ENCODE measurements at places on chromosomes 5 and 9.
A peak's percentile ranks its signal among the peaks of the same experiment; 100 is the strongest.

DNA sequence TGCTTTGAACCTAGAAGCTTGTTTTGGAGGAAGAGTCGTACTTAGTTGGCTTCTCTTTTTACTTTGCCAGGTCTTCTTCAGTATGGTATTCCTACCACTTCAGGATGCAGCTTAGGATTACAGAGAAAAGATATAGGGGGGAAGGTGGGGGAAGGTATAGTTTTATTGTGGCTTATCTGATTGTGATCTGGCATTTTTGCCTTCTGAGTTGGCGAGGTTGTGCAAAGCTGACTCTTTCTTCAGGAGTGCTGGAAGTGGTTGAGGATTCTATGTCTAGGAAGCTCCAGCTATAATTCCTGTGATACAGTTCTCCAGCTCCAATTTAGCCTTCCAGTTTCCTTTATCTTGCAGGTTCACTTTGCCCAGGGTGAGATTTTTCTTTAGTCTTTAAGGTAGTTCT is 7.0 kb downstream of the CDC42SE2 start:
- no peak for DNase-seq

DNA sequence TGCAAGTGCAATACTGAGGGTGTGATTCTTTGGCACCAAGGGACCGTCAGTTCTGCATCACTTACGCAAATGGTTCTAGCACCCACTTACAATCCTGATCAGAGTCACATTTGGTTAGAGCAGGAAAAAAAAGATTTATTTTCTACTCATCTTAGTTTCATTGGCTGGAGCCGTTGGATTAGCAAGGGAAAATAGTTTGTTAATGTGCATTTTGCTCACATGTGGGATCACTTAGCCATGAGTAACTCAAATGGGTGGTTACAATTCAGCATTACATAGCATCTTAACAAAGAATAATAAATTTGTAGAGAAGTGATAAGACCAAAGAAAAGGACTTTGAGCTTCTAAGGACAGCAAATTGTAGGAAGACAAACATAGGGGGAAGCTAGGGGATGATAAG is 216.9 kb downstream of the AUH start:
- peak; percentile 79 for DNase-seq

DNA sequence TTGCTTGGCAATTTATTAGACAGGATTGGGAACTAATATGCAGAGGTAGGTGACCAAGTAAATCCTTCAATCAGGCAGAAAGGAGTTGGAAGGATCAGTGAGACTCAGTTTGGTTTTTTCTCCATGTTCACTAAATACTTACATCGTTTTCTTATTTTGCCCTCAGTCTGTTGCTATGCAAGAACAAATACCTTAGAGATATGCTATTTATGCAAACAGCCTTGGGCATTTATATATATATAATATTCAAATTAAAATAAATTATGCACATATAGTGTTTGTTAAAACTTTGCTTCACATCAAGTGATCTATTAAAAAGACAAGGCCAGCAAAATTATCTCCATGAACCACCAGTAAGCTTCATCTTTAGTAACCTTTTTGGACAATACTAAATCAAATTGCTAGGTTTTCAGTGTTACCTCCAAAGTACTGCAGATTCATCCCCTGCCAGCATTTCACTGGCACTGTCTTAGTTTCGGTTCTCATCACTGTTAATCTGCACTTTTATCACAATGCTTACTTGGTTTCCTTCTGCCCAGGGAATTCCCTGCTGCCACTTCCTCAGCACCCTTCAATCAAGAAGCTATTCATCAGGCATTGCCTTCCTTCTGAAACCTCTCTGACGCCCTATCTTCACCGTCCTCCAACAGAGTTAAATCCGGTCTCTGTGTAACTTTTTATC is 26.0 kb upstream of the LIFR start:
- DNase-seq, result no peak

DNA sequence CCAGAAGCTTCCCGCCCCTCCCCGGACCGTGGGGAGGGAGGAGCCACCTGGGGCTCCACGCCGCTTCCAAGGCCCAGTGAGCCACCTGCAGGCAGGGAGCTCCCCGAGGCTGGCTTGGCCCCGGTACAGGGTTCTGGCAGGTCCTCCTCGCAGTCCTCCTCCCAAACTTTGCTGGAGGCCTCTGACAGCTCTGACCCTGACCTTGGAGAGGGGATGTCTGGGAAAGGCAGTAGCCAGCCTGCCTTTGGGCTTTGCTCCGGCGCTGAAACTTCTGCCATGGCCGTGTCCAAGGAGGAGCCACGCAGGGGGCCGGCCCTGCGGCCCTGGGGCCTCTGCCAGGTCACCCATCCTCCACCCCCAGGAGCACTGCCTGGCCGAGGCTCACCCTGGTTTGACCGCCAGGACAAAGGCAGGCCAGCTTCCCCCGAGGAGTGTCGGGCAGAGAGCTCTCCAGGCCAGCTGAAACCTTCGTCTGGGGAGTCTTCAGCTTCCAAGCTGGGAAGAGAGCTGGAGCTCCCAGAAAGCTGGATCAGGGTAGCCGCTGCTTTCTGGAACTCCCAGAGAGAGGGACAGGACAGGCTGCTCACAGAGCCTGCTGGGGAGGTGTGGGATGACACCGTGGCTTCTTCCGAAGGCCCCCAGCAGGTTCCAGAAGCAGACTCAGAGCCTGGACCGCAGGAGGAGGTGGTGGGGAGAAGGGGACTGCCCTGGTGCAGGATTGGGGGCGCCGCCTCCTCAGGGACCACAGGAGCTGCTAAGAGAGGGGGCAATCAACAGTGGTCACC is 9.0 kb upstream of the QSOX2 start:
- no peak for DNase-seq

DNA sequence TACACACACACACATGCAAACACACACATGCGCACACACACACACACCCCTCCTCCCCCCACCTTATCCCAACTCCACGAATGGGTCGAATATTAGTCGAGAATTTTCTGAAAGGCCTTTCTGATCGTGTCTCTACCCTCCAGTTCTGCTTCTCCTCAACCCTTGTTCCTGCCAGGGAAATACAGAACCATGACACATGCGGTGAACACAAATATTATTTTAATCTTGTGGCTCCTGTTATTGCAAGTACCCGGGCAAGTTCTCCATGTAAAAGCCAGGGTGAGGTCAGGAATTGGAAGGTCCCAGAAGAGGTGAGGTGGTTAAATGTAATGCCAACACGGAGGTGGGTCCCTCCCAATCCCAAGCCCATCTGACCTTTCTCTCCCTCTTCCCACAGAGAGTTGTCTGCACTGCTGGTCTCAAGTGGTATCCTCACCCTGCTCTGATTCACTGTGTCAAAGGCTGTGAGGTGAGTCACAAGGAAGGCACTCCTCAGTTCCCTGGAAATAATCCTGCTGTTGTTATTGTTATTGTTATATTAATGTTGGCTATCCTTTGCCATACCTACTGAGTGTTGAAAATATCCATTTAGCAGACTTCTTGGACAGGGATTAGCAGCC is 223.7 kb downstream of the PAPPA start:
- no peak for DNase-seq

- DNase-seq, result peak; percentile 5
These were observed 36.3 kb downstream of the VCP start for GRCh38 chr9:35035851-35036701.

DNA sequence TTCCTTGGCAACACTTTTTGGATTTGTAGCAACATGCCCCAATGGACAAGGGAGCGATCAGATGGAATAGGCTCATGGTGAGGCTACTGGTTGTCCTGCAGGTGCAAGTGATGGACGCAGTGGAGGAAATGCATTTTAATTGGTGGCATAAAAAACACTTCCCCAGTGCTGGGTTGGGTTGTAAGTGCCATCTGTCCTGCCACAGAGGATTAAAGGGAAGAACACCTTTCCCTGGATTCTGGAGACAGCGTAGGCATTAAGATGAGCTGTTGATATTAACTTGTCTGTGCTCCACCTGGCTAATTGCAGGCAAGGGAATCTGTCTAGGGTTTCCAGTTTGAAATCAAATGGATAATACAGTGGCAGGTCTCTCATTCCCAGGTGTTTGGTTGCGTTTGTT is 173.4 kb downstream of the ZNF462 start:
- DNase-seq, result no peak

DNA sequence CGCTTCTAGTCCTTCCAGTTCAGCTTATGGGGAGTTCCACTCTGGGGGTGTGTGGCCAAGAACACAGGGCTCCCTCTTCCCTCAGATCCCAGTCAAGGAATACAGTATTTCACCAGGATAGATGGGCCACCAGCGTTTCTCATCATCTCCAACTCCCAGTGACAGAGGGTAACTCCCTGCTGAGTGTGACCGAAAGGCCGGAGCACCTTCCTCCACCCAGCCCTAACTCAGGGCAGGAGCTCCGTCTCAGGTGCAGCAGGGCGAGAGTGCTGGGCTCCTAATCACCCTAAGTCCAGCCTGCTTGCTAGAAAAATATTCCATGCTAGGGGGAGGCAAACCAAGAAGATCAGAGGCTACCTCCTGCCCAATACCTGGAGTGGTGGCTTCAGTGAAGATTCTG is 102.6 kb downstream of the ADAMTS2 start:
- DNase-seq, result no peak

All from AG09309 (cell line).